ENCODE measurements at places on chromosomes 13 and 19.

- DNase-seq = peak; percentile 87
Observed at GRCh38 chr19:35153701-35154524, 622 bp upstream of the FXYD5 start.

- DNase-seq = no peak
Observed at GRCh38 chr13:57996717-57997116, 365.2 kb downstream of the PCDH17 start.

DNA sequence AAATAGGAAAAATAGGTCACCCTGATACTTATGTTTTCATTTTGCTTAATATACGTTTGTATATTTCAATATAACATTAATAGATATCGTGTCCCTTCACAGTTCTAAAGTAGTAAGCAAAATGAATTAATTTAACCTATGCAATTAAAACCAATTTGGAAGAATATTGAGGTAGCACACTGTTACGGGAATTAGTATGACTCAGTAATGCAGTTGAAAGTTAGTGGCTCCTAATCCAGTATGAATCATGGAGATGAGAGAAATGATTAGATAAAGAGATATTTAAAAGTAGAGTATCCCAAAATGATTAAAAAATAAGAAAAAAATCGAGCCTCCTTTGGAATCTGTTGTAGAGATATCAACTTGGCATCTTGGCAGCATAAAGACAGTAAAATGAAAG is 177.0 kb upstream of the SLITRK6 start:
- no peak for DNase-seq

DNA sequence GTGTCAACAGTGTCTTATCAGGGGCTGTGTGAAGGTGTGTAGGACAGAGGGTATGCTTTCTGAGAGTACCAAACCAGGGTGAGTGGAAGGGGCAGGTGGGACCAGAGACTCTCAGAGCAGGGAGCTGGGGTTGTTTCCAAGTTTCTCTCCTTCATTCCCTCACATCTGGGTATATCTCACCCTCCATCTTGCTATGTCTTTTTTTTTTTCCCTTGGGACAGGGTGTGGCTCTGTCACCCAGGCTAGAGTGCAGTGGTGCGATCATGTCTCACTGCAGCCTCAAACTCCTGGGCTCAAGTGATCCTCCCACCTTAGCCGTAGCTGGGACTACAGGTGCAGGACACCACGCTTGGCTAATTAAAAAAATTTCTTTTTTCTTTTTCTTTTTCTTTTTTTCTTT is 10.6 kb downstream of the DAND5 start:
- DNase-seq = no peak

- DNase-seq = no peak
Observed at GRCh38 chr13:47774671-47774994, 226.4 kb downstream of the SUCLA2 start.

DNA sequence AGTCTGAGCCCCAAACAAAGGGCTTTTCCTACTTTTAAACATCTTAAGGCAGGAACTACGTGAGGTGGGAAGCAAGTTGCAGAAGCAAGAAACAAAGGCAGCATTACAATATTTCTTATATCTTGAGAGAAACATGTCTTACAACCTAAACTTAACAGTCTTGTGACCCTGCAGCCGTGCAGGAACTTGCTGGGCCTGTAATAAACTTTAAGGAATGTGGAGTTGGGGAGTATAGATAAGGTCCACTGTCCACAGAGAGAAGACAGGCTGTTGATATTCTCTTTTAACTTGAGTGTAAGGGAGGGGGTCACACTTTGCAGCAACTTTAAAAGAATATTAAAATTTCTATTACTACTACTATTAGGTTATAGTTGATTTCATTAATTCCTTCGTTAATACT is 214.6 kb upstream of the HTR2A start:
- no peak for DNase-seq

GRCh38 chr13:51550151-51550550 is 34.1 kb upstream of the WDFY2 start:
- no peak for DNase-seq

- no peak for DNase-seq
Observed at GRCh38 chr19:42831221-42832019, 48.1 kb downstream of the PSG1 start.

- no peak for DNase-seq
Observed at GRCh38 chr19:2679439-2679838, 23.1 kb downstream of the GNG7 start.

GRCh38 chr19:56347163-56347778 is 32.6 kb upstream of the ZSCAN5A start:
- no peak for DNase-seq

GRCh38 chr19:21402303-21402985 is 5.5 kb downstream of the ZNF493 start:
- no peak for DNase-seq

- no peak for DNase-seq
Observed at GRCh38 chr19:39672473-39672872, 16.8 kb downstream of the LGALS16 start.

All from 8988T (cell line).